ENCODE measurements at places on chromosomes 2 and 18.

- H3K27me3 ChIP-seq, result peaks cover 3% of the 10 kb centered on the region
- peaks cover 13% of the 10 kb centered on the region for H3K4me1 ChIP-seq
- no peaks in the 10 kb centered on the region for H3K36me3 ChIP-seq
- no peak overlapping the region for H3K27ac ChIP-seq
These were observed 507.6 kb upstream of the TNP1 start for GRCh38 chr2:217367464-217367863.

GRCh38 chr18:9808295-9809241, 77.2 kb upstream of the TXNDC2 start:
- H3K36me3 ChIP-seq, result peaks cover 20% of the 10 kb centered on the region
- no peak overlapping the region for H3K4me3 ChIP-seq
- no peak for DNase-seq

- H3K36me3 ChIP-seq, result peaks cover 68% of the 10 kb centered on the region
- no peak for DNase-seq
- peak overlapping the region; percentile 68 for H3K27ac ChIP-seq
- peaks cover 43% of the 10 kb centered on the region for H3K27me3 ChIP-seq
These were observed 52.9 kb upstream of the EML6 start for GRCh38 chr2:54670485-54671009.

DNA sequence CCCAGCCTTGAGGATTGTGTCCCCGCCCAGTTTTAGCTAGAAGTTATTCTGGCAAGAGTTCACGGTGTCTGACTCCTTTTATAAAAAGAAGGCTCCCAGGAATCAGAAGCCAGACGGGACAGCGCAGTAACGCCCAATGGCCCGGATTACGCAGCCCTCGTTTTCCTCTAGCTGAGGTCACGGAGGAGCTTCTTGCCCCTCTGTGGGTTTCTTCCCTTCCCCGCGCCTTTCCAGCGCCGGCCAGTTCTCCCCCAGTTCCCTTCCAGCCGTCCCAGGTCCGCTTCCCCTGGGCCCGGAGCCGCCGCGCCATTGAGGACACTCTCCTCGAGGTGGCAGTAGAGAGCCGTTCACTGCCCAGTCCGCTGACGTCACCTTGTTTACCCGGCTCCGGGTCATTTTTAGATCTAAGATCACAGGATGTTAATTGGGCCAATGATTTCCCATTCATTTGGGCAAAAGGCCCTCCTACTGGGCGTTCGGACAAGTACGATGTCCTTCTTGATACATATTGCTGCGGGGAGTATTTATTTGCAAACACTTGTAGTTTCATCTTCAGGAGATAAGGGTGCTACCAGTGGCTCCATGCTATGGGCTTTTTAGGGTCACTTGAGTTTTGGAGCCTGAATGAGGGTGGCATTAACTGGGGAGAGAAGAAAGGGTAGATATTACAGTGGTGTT, 81.5 kb upstream of the PPM1B start:
- peaks cover 2% of the 10 kb centered on the region for H3K27me3 ChIP-seq
- peak overlapping the region; percentile 90 for H3K4me3 ChIP-seq
- H3K4me1 ChIP-seq, result peaks cover 32% of the 10 kb centered on the region
- peak overlapping the region; percentile 62 for H3K27ac ChIP-seq
- DNase-seq, result peak; percentile 92
- no peaks in the 10 kb centered on the region for H3K36me3 ChIP-seq

DNA sequence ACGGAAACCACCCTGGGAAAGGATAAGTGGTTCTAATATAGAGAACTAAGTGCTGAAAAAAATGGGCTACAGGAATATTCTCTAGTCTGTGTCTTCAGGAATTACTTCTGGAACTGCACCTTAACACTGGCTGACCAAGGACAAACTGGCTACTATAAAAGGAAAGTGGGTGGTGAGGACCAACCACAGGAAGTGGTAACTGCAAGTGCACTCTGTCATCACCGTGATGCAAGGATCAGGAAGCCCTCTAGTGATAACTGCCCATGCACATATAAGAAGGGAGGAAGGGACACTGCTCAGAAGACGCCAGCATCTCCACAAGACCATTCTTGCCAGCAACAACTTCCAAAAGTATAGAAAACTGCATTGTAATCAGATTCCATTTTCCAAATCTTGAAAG, 424.4 kb upstream of the RGPD4 start:
- no peak overlapping the region for H3K27ac ChIP-seq
- DNase-seq, result no peak
- no peaks in the 10 kb centered on the region for H3K36me3 ChIP-seq
- no peak overlapping the region for H3K4me3 ChIP-seq
- H3K4me1 ChIP-seq, result no peaks in the 10 kb centered on the region

DNA sequence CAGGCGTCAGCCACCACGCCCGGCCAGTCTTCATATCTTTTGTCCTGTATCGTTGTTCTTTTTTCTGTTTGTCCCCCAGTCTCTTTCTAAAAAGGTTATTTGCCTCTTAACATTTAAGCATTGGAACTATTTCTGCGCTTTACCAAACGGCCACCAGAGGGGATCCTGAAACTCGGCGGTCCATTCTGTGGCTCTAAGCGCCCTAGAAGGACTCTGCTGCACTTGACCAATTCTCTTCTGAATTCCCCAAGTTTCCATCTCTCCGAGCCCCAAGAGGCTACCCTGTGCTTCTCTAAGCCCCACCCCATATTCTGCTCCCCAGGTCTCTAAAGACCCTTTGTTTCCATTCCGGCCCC, 33.1 kb upstream of the REG3G start:
- H3K27ac ChIP-seq, result no peak overlapping the region
- DNase-seq, result peak; percentile 48
- H3K4me3 ChIP-seq, result peak overlapping the region; percentile 84
- H3K4me1 ChIP-seq, result peaks cover 12% of the 10 kb centered on the region
- no peaks in the 10 kb centered on the region for H3K36me3 ChIP-seq

DNA sequence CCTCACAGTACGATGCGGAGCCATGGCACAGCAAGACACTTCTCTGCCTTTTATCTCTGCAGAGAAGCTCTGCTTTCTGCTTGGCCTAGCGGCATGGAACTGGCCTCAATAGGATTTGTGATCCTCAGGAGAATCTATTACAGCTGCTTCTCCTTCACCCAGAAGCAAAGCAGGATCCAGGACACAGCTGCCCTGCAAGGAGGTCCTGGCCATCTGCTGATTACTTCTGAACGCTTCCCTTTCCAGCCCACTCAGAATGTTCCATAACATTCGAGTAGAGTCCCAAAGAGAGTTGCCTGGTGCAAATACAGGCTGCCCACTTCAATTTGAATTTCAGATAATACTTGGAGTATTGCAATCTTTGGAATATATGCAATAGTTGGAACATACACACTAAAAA, 29.2 kb upstream of the KCNS3 start:
- H3K4me3 ChIP-seq, result no peak overlapping the region
- H3K4me1 ChIP-seq, result no peaks in the 10 kb centered on the region
- H3K27ac ChIP-seq, result no peak overlapping the region
- DNase-seq, result no peak

GRCh38 chr2:56299171-56299691, 115.4 kb downstream of the CCDC85A start:
- H3K27me3 ChIP-seq, result peaks cover 2% of the 10 kb centered on the region
- H3K4me3 ChIP-seq, result no peak overlapping the region
- DNase-seq, result no peak
- H3K4me1 ChIP-seq, result peaks cover 4% of the 10 kb centered on the region
- H3K36me3 ChIP-seq, result no peaks in the 10 kb centered on the region

DNA sequence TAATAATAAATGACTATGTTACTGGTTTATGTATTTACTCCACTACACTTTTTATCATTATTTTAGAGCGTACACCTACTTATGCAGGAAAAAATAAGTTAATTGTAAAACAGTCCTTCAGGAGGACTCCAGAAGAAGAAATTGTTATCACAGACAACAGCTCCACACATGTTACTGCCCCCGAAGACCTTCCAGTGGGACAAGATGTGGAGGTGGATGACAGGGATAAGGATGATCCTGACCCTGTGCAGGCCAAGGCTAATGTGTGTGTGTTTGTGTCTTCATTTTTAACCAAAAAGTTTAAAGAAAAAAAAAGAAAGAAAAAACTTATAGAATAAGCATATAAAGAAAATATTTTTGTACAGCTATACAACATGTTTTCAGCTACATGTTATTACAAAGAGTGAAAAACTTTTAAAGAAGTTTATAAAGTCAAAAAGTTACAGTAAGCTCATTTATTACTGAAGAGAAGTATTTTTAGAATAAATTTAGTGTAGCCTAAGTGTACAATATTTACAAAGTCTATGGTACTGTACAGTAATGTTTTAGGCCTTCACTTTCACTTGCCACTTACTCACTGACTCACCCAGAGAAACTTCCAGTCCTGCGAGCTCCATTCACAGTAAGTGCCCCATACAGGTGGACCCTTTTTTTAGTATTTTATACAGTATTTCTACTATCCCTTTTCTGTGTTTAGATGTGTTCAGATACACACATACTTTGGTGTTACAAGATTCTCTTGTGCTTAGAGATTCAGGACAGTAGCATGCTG, 7.5 kb downstream of the TGFBRAP1 start:
- H3K4me3 ChIP-seq, result no peak overlapping the region
- peaks cover 2% of the 10 kb centered on the region for H3K27me3 ChIP-seq
- no peak for DNase-seq
- no peak overlapping the region for H3K27ac ChIP-seq

GRCh38 chr2:146241023-146241422, 1603.8 kb upstream of the ACVR2A start:
- H3K27me3 ChIP-seq, result no peaks in the 10 kb centered on the region
- no peaks in the 10 kb centered on the region for H3K4me1 ChIP-seq
- no peak overlapping the region for H3K27ac ChIP-seq
- no peak for DNase-seq
- H3K36me3 ChIP-seq, result no peaks in the 10 kb centered on the region

DNA sequence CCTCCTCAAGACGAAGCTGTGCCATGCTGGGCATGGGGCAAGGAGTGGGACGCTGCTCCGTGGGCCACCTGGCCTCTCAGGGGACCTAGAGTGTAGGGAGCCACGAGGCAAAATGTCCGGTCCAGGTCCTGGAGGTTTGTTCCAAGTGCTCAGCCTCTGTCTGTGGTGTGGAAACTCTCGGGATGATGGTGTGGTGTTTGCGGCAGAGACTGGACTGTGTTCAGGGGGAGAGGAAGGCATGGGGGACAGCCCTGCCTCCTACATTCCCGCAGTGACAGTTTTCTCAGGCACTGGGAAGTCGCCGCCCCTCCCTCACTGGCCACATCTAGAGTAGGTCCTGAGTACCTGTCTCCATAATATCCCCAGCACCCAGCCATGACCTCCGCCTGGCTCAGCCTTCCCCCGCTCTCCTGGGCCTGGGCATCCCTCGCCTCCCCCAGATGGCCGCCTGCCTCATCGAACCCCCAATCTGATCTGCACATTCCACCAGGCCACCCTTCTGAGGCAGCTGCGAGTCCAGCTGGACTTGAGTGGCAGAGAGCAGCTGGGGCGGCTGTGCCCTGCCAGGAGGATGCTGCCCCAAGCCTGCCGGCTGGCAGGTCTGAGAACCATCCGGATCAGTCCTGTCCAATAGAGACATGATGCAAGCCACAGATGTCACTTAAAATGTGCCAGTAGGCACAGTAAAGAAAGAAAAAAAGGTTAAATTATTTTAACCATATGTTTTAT, 6.2 kb downstream of the KCNIP3 start:
- DNase-seq, result no peak
- no peaks in the 10 kb centered on the region for H3K36me3 ChIP-seq
- H3K4me3 ChIP-seq, result no peak overlapping the region
- no peaks in the 10 kb centered on the region for H3K4me1 ChIP-seq

DNA sequence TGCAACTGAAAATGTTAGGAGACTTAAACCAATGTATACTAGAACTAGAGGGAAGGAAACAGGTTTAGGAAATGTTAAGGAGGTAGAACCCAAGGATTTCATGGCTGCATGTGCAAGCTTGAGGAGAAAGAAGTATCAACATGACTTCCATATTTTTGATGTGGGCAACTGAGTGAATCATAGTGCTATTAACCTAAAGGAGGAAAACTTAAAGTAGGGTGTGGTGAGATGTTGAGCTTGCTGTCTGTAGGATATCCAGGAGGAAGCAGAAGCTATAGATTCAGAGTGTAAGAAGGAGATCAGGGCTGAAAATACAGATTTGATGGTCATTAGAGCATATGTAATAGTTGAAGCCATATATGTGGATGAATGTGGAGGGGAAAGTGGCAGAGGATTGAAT, 31.5 kb downstream of the NDC80 start:
- H3K27me3 ChIP-seq, result no peaks in the 10 kb centered on the region
- no peak overlapping the region for H3K4me3 ChIP-seq
- no peaks in the 10 kb centered on the region for H3K36me3 ChIP-seq
- no peaks in the 10 kb centered on the region for H3K4me1 ChIP-seq
- DNase-seq, result no peak

DNA sequence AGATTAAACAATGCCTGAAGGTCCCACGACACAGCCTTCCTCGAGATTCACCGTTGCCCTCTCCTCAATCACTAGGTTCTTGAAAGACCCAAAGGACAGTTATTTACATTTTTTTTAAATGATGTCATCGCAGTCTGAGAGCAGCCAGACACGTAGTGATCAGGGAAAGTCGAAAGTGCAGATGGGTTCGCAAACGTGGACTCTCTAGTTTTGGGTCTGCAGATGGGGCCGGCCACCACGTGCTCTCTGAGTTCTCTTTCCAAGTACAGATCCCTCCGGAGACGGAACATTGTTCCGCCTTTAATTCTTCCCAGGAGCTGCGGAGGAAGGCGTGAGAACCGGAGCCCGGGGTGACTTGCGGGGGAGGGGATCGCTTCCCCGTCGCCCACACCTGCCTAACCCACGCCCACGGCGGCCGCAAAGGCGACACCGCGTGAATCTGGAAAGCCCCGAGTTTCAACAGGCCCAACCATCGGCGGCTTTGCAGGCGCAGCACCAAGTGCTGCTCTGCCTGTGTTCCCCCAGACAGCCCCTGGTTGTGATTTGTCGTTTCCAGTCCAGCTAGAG, 54.3 kb downstream of the PKDCC start:
- H3K27ac ChIP-seq, result peak overlapping the region; percentile 81
- H3K27me3 ChIP-seq, result peaks cover 24% of the 10 kb centered on the region
- H3K4me3 ChIP-seq, result peak overlapping the region; percentile 79
- H3K4me1 ChIP-seq, result peaks cover 15% of the 10 kb centered on the region
- peaks cover 8% of the 10 kb centered on the region for H3K36me3 ChIP-seq

DNA sequence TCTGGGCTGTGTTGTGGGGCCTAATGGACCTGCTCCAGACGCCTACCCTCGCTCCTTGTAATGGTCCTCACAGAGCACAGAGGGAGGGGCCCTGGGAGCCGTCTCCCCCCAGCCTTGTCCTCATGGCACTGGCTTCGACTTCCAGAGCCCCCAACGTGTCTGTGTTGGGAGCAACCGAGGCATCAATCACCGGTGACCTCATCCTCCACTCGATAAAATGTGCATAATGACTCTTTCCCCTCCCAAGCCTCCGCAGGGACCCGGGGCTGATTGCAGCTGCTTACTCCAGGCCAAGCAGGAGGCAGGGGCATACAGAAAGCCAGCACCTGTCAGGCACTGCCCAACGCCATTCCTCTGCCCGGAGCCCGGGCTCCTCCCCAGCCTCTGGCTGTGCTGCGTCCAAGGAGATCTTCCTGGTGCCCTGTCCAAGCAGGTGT, 271.7 kb downstream of the NDUFA10 start:
- no peak overlapping the region for H3K4me3 ChIP-seq
- H3K27ac ChIP-seq, result peak overlapping the region; percentile 19
- peaks cover 15% of the 10 kb centered on the region for H3K27me3 ChIP-seq
- peaks cover 15% of the 10 kb centered on the region for H3K4me1 ChIP-seq
- no peak for DNase-seq
- H3K36me3 ChIP-seq, result no peaks in the 10 kb centered on the region

GRCh38 chr2:201532686-201533304, 81.3 kb downstream of the STRADB start:
- no peak overlapping the region for H3K4me3 ChIP-seq
- H3K4me1 ChIP-seq, result no peaks in the 10 kb centered on the region
- DNase-seq, result no peak
- no peak overlapping the region for H3K27ac ChIP-seq

All from endothelial cell (in vitro differentiated cells).